Chondrocyte (in vitro differentiated cells): ENCODE measurements at places on chromosomes 16 and 17. TPM values are rescaled to one million over a fixed set of nuclear protein-coding genes. Genes with fewer than 3 reads are reported as not detected.

DNA sequence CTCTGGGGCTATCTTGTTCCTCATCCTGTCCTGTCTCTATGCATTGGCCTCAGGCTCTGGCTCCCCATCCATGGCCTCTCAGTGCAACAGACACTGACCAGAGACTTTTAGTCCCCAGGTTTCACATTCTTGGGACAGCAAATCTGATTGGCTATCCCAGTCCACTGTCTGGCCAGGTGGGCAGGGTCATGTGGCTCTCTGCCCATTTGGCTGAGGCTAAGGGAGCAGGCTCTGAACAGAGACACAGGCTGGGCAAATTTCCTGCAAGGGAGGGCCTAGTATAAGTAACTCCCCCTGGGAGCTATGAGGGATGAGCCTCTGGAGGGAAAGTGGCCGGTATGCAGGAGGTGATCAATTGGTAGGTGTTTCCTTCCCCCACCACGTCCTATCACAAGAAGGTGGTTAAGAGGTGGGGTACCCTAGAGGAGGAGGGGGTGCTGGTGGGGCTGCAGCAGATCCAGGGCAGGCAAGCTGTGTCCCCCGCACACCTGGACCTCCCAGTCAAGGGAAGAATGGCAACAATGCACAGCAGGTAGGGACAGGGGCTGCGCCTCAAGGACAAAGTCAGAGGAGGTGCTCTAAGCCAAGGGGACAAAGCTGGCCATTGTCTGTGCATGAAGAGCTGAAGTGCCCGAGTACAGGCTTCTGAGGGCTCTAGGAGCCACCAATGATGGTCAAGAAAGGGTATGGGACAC lies 13.2 kb downstream of the XYLT2 start:
- no peak for DNase-seq
- peaks cover 13% of the 10 kb centered on the region for H3K4me1 ChIP-seq
- H3K27ac ChIP-seq: no peak overlapping the region
- H3K27me3 ChIP-seq: no peaks in the 10 kb centered on the region
- no peak overlapping the region for H3K4me3 ChIP-seq

GRCh38 chr16:3285131-3285530 lies 1.8 kb downstream of the ZNF263 start:
- peaks cover 41% of the 10 kb centered on the region for H3K36me3 ChIP-seq
- H3K27me3 ChIP-seq: no peaks in the 10 kb centered on the region
- DNase-seq: no peak
- peak overlapping the region; percentile 49 for H3K27ac ChIP-seq
- peaks cover 29% of the 10 kb centered on the region for H3K4me1 ChIP-seq
- peak overlapping the region; percentile 93 for H3K4me3 ChIP-seq

Gene KRTAP4-4
- total RNA-seq: not detected in 3 replicates

Gene TNP2
- total RNA-seq: not detected in 3 replicates
